ENCODE measurements at places on chromosomes 2 and 18. TPM values are rescaled to one million over a fixed set of nuclear protein-coding genes. Genes with fewer than 3 reads are reported as not detected.

- DNase-seq, result no peak
- H3K4me3 ChIP-seq, result no peak overlapping the region
- no peaks in the 10 kb centered on the region for H3K27me3 ChIP-seq
- H3K36me3 ChIP-seq, result peaks cover 5% of the 10 kb centered on the region
- no peak overlapping the region for H3K27ac ChIP-seq
Measured at GRCh38 chr2:55403256-55403998, 16.2 kb downstream of the CCDC88A start.

DNA sequence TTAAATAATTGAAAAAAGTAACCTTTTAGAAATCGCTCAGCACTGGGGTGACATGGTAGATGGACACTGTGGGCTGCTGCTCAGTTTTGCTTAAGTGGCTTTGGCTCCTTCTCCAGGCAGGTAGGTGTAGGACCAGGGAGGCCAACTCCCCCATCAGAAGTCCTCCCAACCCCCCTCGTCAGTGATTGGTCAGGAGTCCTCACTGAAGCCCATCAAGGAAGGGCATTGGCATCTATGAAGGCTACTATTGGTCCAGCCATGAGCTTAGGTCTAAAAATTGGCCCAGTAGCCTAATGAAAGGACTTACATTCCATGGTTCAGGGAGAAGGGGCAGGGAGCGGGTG is 34.7 kb downstream of the ST3GAL5 start:
- no peaks in the 10 kb centered on the region for H3K4me1 ChIP-seq
- H3K27me3 ChIP-seq, result no peaks in the 10 kb centered on the region
- no peak for DNase-seq
- H3K27ac ChIP-seq, result peak overlapping the region; percentile 77
- no peak overlapping the region for H3K4me3 ChIP-seq
- H3K36me3 ChIP-seq, result peaks cover under 1% of the 10 kb centered on the region

DNA sequence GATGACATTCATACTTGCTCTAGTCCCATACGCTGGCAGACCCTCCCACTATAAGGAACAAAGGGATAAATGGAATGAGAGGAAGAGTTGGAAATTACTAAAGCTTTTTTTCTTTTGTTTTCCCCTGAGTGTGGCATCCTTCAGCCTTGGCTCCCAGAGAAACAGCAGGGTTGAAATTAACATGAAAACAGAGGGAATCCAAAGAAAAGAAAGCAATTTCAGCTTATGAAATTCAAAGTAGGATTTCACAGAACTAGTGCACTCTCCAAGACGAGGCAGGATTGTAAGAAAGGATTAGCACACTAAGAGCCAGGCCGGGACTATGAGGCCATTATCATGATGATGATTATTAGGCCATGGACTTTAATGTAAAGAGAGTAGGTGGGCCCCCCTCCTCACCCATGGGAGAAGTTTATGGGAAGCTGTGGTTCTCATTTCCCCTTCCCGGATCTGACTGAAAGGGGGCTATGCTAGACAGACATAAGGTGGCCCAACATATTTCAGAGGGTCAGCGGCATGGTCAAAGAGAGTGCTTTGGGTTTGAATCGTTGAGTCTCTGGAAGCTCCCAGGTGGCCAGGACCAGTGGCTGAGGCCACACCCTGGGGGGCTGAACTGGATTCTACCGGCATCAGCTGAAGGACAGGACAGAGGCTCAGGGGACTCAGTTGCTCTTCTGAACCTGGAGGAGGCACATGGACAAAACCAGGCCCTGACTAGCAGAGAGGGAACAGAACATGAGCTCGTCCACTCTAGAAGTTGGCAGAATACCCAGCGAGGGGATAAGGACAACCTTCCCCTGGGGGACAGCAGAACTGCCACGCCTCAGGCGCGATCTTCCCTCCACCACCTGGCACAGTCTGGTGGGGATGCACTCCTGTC is 100.1 kb upstream of the ARL4C start:
- no peaks in the 10 kb centered on the region for H3K36me3 ChIP-seq
- H3K4me1 ChIP-seq, result no peaks in the 10 kb centered on the region
- no peak overlapping the region for H3K27ac ChIP-seq
- no peaks in the 10 kb centered on the region for H3K27me3 ChIP-seq

- H3K36me3 ChIP-seq, result no peaks in the 10 kb centered on the region
- H3K4me1 ChIP-seq, result no peaks in the 10 kb centered on the region
- no peak overlapping the region for H3K27ac ChIP-seq
- DNase-seq, result no peak
Measured at GRCh38 chr2:145329971-145330370, 810.1 kb upstream of the ZEB2 start.

DNA sequence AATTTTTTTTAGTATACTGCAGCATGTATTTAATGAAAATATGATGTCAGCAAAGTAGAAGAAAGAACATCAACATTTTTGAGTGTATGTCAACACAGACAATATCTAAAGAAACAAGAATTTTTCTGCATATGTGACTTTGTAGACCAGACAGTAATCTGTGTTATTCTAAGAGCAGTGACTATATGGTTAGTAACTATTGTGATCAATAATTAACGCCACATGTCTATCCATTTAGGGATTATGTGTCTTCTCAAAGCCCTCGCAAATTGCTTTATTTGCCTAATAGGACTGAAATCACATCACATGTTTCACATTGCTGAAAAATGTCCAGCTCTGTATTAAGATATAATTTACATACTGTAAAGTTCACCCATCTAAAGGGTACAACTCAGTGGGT is 107.8 kb downstream of the GFPT1 start:
- H3K36me3 ChIP-seq, result no peaks in the 10 kb centered on the region
- H3K4me1 ChIP-seq, result no peaks in the 10 kb centered on the region
- H3K27ac ChIP-seq, result no peak overlapping the region

DNA sequence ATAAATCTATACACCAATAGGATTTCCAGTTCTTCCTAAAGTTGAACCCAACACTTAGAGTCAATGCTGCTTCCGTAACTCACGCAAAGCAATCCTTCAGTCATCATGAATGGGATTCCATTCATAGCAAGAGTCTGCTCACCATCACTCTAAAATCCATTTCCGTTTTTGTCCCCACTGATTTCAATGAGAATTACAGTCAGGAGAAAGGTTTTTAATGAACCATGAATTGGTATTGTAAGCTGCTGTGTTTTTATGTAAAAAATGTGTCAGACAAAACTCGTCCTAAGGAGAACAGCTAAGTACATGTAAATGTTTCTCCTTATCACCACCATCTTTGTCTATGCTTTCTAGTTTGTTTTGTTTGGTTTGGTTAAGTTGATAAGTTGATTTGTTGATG is 391.5 kb downstream of the IRS1 start:
- no peak for DNase-seq
- no peak overlapping the region for H3K4me3 ChIP-seq
- no peaks in the 10 kb centered on the region for H3K36me3 ChIP-seq
- no peaks in the 10 kb centered on the region for H3K27me3 ChIP-seq

- H3K27me3 ChIP-seq, result no peaks in the 10 kb centered on the region
- H3K36me3 ChIP-seq, result no peaks in the 10 kb centered on the region
- H3K4me1 ChIP-seq, result peaks cover 10% of the 10 kb centered on the region
Measured at GRCh38 chr2:108378851-108379250, 1.1 kb downstream of the SULT1C4 start.

GRCh38 chr18:49858309-49859020 is 45.1 kb upstream of the ACAA2 start:
- no peaks in the 10 kb centered on the region for H3K27me3 ChIP-seq
- no peak overlapping the region for H3K4me3 ChIP-seq
- H3K27ac ChIP-seq, result peak overlapping the region; percentile 68
- H3K4me1 ChIP-seq, result peaks cover 12% of the 10 kb centered on the region
- DNase-seq, result peak; percentile 75

GRCh38 chr2:157336137-157337010 is 10.8 kb upstream of the ERMN start:
- no peaks in the 10 kb centered on the region for H3K36me3 ChIP-seq
- H3K27ac ChIP-seq, result no peak overlapping the region
- H3K27me3 ChIP-seq, result no peaks in the 10 kb centered on the region

DNA sequence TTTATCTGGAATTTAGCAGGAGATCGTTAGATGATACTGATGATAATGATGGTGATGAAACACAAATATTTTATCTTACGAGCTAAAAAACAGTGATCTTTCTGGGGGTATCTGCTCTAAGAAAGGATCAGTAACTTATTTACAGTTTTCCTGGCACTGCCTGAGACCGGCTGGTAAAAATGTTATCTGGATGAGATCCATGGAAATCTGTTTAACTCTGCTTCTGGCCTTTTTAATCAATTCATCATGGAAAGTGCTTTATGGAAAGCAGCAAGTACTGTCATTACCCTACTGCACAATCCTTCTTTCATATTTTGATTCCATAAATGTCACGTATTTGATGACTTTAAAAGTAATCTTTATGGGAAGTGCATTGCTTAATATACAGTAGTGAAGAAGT is 612.7 kb upstream of the GCFC2 start:
- no peak overlapping the region for H3K27ac ChIP-seq
- H3K4me3 ChIP-seq, result no peak overlapping the region
- no peaks in the 10 kb centered on the region for H3K27me3 ChIP-seq
- no peak for DNase-seq
- H3K36me3 ChIP-seq, result no peaks in the 10 kb centered on the region
- H3K4me1 ChIP-seq, result no peaks in the 10 kb centered on the region

DNA sequence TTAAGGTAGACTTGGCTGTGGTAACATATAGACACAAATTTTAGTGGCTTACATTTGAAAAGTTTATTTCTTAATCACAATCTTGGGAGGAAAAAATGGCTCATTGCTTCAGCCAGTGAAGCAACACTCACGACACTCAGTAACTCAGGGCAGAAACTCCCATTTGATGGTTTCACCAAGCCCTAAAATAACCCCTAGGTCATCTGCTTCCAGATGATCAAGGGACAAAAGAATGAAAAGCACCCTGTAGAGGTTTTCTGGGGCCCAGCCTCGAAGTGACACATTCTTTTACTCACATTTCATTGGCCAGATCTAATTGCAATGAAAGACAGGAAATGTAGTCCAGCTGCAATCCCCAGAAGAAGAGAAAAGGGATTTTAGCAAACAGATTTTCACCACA is 275.9 kb downstream of the TMX3 start:
- no peak overlapping the region for H3K4me3 ChIP-seq
- H3K36me3 ChIP-seq, result no peaks in the 10 kb centered on the region
- H3K4me1 ChIP-seq, result no peaks in the 10 kb centered on the region
- no peaks in the 10 kb centered on the region for H3K27me3 ChIP-seq

DNA sequence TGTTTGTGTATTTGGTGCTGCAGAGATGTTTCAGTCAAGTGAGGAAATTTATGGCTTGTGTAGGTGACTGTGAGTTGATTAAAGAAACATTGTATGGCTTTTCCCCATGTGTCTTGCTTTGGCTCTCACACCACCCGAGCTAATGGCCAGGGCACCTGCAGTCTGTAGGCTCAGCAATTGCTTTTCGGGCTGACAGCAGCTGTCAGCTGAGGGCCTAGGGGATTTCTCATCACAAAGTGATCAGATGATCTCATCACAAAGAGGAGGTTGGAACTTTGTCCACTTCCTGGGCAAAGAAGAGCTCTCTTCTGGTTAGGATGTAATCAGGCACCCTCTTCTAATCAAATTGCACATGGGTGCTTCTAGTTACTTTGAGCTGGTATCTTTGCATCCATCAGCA is 632.2 kb downstream of the SLC4A3 start:
- no peaks in the 10 kb centered on the region for H3K27me3 ChIP-seq
- no peak for DNase-seq
- no peaks in the 10 kb centered on the region for H3K4me1 ChIP-seq
- no peak overlapping the region for H3K27ac ChIP-seq

- H3K4me3 ChIP-seq, result no peak overlapping the region
- DNase-seq, result no peak
- no peak overlapping the region for H3K27ac ChIP-seq
- H3K27me3 ChIP-seq, result no peaks in the 10 kb centered on the region
- no peaks in the 10 kb centered on the region for H3K4me1 ChIP-seq
Measured at GRCh38 chr2:17160594-17160993, 357.6 kb downstream of the RAD51AP2 start.

DNA sequence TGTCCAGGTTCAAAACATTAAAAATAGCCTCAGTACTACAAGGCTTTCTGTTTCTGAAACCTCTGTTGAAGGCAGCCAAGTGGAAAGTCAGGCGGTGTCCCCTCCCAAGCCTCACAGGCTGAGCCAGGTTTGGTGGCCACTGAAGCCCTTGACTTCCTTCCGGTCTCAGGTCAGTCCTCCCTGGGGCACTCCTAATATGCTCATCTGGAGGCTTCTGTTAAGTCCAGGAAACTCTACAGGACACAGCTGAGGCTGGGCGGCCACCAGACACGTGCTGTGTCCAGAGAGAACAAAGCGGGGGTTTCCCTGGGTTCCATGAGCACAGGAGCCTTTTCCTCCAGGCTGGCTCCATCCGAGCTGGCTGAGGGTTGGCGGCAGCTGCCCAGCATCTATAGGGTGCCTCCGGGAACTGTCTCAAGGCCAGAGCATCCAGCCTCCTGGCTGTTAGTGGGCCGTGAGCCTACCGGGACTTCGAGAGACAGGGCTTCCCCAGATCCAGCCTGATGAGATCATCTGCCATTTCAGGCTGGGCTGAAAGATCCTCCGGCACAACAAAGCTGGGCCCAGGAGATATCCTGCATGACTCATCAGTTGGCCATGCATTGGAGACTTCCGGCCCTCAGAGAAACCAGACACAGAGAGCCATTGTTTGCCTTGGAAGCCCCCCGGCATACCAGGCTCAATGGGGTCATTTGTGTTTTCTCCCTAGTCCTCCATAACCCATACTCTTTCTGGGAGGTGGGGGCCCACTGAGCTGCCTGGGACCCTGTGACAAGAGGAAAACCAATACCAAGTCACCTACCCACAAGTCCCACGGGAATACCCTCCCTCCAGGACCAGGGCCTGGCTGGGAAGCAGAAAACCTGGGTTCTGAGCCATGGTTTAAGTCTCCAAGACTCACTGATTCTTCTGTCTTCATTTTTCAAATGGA is 71.7 kb downstream of the HS1BP3 start:
- no peaks in the 10 kb centered on the region for H3K36me3 ChIP-seq
- H3K27me3 ChIP-seq, result no peaks in the 10 kb centered on the region
- no peak overlapping the region for H3K4me3 ChIP-seq
- DNase-seq, result peak; percentile 63
- H3K27ac ChIP-seq, result peak overlapping the region; percentile 70

DNA sequence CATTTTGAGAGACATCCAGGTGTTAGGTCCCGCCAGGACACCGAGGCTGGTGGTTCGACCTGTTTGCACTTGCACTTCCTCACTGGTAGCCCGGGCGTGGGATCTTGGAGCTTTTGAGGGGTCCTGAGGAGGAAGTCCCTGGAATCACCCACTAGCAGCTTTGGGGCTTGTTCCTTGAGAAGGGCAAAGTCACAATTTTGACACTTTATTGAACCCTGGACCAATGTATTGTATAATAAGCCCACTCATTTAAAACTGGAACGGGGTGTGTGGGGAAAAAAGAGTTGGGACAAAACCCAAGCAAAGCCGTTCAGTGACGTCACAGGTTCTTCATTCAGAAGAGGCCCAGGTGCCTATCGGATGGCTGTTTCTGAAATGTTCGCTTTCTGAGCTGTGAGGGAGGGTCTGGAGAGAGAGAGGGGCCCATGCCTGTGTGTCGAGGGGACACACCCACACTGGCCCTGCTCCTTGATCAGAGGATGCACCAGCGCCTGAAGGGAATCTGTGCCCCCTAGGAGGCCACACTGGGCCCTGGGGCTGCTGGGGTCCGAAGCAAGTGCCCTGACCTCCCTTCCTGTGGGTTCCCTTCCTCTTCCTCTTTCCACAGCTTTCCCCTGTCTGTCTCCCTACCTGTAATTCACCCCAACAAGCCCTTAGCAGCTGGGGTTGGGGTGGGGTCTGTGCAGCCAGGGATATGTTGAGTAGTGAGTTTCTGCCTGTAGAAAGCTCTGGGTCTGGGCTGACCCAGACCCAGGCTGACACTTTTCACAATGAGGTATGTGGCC is 2.6 kb downstream of the LPIN1 start:
- peaks cover 64% of the 10 kb centered on the region for H3K4me1 ChIP-seq
- H3K27me3 ChIP-seq, result no peaks in the 10 kb centered on the region
- no peak overlapping the region for H3K4me3 ChIP-seq
- peak overlapping the region; percentile 86 for H3K27ac ChIP-seq
- no peaks in the 10 kb centered on the region for H3K36me3 ChIP-seq

MYO1B gene
- total RNA-seq, result 112 TPM

TMEFF2 gene
- total RNA-seq, result not detected

AKAIN1 gene
- total RNA-seq, result not detected

All from upper lobe of left lung (tissue), 6 donors.